ENCODE measurements at places on chromosomes 13 and 19. TPM values are rescaled to one million over a fixed set of nuclear protein-coding genes. Genes with fewer than 3 reads are reported as not detected.

TSHZ3 gene
- 12.5 TPM for total RNA-seq

PSG3 gene
- total RNA-seq = not detected

MEF2B gene
- not detected for total RNA-seq

ZBTB45 gene
- 8.5 TPM for total RNA-seq

UGGT2 gene
- total RNA-seq = 98.9 TPM

CYP2S1 gene
- 2.1 TPM for total RNA-seq

CGB8 gene
- total RNA-seq = not detected

ZNF229 gene
- 10.5 TPM for total RNA-seq

BBC3 gene
- total RNA-seq = 14.6 TPM

ZNF729 gene
- not detected for total RNA-seq

MAP4K1 gene
- not detected for total RNA-seq

C13orf46 gene
- total RNA-seq = 0.59 TPM

ZNF43 gene
- 7.2 TPM for total RNA-seq
